GM19239 (cell line): ENCODE measurements at places on chromosomes 5 and 9.

- no peak for DNase-seq
Observed at GRCh38 chr5:55601204-55601618, 66.4 kb upstream of the PLPP1 start.

GRCh38 chr9:124790801-124791505 lies 14.0 kb downstream of the OLFML2A start:
- no peak for DNase-seq

DNA sequence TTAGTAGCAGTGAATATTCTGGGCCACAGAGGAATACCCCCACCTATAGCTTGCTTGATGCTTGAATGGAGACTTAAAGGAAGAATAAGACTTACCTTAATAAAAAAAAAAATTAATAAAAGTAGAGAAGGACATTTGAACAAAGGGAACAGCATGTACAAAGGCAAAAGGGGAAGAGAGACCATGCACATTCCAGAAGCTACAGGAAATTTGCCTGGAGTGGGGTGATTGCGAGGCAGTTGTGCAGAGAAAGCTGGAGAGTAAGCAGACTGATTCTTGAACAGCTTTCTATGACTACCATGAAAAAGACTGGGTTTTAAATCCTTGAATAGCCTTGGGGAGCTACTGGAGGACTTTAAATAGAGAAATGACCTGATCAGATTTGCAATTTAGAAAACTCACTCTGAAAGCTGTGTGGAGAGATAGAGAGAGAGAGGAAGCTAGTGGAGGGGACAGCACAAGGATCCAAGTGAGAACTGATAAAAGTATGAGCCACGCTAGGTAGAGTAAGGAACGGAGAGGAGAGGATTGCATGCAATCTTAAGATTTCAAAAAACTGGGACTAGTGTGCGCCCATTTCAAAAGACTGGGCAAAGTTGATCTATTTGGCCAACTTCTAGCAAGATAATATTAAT lies 12.5 kb upstream of the SSBP2 start:
- DNase-seq, result no peak

GRCh38 chr9:93265301-93265971 lies 81.5 kb downstream of the WNK2 start:
- DNase-seq, result no peak

- DNase-seq, result no peak
Observed at GRCh38 chr5:17785774-17786173, 151.5 kb downstream of the TAF11L14 start.

DNA sequence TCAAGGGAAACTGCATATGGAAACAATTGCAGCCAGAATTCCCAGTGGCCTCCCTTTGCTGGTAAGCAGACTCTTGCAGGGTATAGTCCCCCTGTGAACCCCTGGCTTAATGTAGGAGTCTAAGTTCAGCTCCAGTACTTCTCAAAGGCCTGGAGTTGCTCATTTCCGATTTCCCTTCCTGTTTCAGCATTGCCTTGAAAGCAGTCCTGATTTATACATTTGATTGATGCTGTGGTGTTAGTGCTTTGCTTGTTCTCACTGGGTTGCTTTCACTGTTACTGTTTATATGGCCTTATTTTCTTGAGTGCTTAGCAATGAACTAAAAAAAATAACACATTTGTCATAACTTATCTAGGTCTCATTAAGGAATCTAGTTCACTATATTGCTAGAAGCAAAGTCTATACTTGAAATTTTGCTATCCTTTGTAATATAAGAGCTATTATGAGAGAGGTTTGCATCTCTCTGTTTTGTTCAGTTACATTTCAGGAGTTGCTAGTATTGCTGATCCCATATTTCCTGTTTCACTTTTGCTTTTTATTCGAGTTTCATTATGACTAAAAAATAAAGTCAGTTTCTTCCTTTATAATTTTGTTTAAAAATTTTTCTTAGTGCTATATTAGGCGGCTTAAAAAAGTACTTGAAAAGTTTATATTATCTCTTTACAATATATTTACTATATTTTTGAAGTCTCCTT lies 122.4 kb upstream of the NMUR2 start:
- DNase-seq, result no peak
